Stimulated activated CD8-positive, alpha-beta memory T cell treated with anti-CD3 and anti-CD28 coated beads, Interleukin-7, amount 100 ng/mL, for 24 hours (primary cell): ENCODE measurements at places on chromosomes 3 and 15.
A peak's percentile ranks its signal among the peaks of the same experiment; 100 is the strongest.

DNA sequence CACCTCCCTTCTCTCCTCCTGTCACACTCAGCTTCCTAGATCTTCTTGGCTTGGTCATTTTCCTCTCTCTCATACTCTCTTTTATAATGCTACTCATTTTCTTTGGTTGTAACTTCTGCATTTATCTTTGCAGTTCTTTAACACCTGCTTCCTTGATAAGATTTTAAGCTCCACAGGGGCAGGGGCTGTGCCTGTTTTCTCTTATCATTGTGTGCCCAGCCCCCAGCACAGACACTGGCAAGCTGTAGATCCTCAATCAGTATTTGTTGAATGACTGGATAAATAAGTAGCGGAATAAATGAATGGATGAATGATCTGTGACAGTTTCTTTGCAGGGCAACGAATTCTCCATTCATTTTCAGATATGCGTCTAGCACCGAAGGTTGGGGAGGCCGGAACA, 64.3 kb upstream of the MEX3B start:
- DNase-seq = no peak

- no peak for DNase-seq
These were observed 19.9 kb downstream of the SCAPER start for GRCh38 chr15:76885212-76885611.

- DNase-seq = no peak
These were observed 342.5 kb upstream of the NR2F2 start for GRCh38 chr15:95987886-95988573.

DNA sequence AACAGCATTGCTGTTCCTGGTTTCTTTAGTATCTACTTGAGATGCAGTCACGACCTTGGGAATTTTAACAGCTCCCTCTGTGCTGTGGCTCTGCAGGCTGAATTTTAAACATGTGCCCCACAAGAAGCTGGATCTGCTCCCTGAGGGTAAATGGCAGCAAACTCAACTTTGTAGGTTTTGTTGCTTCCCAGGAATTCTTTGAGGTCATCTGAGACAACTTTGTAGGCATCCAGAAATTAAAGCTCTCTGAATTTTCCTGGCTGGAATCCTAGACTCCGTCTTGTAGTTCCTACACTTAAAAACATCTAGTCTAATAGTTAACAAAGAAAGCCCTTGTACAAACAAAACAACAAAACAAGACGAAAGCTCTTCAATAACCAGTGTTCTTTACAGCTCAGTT, 366.3 kb downstream of the FEZF2 start:
- no peak for DNase-seq

DNA sequence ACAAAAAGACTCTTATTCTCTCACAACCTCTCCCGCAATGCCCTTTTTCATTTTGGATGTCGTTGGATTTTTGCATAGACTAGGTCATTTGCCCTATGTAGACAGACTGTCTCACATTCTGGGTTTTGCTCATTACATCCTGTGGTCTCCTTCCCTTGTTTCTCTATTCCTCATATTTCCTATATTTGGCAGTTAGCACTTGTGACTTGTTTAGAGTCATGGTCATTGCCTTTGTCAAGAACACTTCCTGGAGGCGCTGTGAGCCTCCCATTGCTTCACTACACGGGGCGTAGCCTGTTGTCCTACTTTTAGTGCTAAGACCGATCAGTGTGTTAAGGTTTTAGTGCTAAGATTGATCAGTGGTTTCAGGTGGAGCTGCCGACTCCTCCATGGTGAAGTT, 16.1 kb upstream of the TATDN2 start:
- DNase-seq = no peak

GRCh38 chr15:100808691-100809090, 70.9 kb upstream of the ALDH1A3 start:
- DNase-seq = no peak

GRCh38 chr3:127738192-127738840, 65.6 kb downstream of the ABTB1 start:
- no peak for DNase-seq

DNA sequence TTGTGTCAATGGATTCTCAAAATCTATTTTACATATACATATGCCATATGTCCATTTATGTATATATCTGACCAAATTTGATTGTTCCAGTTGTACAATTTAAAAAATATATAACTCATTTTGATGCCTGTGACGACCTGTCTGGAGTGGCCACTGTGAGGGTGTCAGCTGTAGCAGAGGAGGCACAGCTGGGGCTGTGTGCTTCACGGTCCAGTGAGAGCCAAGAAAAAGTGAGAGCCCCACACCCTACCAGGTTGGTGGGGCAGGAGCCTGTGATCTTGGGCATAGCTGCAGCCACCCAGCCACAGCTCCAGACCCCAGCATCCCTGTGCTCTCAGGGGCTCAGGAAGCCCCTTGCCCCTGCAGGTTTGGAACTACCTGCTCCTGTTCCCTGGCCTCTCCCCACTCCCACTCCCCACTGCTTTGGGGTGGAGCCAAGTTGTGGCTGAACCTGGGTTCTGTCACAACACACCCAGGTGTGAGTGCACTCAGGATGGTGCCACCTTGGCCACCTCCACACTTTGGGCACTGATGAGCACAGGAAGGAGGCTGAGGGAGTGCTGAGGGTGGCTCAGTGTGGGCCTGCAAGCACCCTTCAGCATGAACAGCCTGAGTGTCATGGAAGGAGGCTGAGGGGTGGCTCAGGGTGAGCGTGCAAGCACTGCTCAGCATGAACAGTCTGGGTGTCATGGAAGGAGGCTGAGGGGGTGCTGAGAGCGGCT, 161.1 kb upstream of the ROBO1 start:
- no peak for DNase-seq

- DNase-seq = no peak
These were observed 105.4 kb upstream of the MRPS22 start for GRCh38 chr3:139238281-139239030.

DNA sequence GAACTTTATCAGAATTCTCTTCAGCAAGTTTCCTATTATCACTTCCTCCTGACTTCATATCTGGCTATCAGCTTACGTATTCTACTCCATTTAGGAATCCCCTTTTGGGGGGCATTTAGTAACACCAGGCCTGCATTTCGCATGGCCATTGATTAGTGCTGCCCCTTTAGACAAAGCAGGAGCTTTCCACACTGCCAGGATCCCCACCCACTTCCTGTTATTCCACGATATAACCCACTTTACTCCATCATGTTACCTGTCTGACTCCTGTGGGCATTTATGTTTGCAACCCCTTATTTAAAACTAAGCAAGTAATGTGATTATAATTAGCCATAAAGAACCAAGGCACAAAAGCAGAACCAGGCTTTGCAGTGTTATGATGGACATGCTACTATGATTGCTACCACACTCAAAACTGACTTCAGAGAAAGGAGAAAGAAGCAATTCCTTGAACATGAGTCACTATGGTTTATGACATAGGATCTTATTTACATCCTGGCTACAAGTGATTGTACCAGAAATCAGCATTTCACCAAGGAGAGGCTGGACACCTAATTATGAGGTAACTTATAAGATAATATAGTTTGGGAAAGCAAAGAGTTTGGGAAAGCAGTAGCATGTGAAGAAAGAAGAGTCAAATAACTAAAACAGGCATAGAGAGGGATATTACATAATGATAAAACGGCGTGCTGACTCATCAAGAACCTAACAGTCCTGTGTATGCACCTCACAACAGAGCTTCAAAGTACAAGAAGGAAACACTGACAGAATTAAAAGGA, 96.3 kb downstream of the IGSF11 start:
- no peak for DNase-seq

DNA sequence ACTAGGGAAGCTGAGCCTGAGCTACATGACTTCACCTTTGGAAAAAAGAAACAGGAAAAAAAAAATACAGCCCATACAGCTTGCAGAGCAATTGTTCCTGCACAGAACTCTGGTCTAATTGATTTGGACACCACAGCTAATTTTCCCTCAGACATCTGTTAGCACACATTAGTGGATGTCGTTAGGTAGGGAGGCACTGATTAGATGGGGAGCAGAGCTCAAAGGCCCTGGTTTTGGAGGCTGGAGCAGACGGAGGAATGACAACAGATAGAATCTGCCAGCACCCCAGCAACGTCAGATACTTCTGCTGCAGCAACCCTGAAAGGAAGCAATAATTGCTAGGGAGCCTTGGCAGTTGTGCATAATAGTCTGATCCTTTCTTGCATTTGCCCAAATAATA, 398.9 kb downstream of the LSAMP start:
- DNase-seq = no peak

GRCh38 chr3:32882603-32883025, 64.8 kb downstream of the TRIM71 start:
- no peak for DNase-seq

GRCh38 chr3:151135541-151136337, 50.3 kb downstream of the MED12L start:
- DNase-seq = no peak

DNA sequence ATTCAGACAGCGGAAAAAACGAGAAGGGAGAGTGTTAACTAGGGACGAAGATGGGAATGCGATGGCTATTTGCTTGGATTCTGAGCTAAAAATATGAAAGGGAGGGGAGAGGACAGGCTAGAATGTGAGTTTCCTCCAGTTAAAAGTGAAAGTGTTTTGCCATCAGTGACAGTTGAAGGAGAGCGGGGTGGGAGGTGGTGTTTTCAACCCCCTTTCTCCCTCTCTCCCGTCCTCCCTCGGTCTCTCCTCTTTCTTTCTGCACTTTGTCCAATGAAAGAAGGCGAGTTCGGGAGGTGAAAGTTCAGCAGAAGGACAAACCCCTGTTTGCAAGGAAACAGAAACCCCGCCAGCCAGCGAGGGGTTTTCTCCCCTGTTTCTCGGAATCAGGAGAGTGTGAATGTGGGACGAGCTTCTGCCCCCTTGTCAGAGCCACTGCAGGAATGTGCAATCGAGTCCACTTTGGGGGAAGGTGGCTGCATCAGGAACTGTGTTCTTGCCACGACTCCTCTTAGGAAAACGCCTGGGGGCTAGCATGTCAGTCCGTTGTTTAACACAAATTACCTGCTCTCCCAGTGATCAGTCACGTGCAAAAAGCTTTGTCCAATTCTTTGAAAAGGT, 975 bp upstream of the FOXP1 start:
- peak; percentile 28 for DNase-seq

DNA sequence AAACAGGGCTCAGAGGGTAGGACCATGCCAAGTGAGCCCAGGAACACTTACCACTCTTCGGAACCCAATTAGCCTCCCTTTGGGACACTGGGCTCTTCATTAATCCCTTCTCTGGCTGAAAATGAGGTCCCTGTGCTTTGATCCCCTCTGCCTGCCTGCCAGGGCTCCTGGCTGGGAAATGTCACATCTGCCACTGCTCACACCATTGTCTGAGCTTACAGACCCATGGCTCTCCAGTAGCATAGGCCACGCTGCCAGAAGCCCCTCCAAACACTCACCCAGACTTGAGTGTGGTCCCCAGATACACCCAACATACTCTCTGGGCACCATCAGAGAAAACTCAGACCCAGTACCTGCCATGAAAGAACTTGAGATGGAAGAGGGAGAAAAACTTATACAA, 287.3 kb downstream of the XXYLT1 start:
- no peak for DNase-seq

DNA sequence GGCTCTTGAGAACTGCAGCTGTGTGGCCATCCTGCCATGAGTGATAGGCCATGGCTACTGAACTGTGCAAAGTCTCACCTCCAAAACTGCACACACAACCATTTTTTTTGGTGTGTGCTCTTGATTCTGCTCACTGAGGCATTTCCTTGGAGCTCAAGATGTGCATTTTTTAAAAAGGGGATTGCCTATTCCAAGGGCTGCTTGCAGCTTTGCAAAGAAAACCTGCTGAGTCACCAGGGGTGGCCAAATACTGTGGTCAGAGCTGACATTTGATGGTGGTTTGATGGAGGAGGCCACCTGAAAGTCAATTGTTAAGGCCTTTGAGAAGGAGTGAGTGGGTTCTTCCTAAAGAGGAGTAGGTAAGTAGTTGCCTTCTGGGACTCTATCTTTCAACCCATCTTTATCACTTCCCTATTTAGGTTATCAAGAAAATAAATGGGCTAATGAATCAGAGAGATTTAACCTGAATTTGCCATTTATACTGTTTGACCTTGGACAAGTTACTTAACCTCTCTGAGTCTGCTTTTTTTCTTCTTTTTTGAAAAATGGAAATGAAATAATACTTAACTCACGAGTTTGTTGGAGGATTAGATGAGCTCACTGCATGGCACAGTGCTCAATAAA, 87.9 kb downstream of the CHST2 start:
- DNase-seq = no peak

GRCh38 chr3:51671734-51672475, 853 bp downstream of the TEX264 start:
- DNase-seq = peak; percentile 38

DNA sequence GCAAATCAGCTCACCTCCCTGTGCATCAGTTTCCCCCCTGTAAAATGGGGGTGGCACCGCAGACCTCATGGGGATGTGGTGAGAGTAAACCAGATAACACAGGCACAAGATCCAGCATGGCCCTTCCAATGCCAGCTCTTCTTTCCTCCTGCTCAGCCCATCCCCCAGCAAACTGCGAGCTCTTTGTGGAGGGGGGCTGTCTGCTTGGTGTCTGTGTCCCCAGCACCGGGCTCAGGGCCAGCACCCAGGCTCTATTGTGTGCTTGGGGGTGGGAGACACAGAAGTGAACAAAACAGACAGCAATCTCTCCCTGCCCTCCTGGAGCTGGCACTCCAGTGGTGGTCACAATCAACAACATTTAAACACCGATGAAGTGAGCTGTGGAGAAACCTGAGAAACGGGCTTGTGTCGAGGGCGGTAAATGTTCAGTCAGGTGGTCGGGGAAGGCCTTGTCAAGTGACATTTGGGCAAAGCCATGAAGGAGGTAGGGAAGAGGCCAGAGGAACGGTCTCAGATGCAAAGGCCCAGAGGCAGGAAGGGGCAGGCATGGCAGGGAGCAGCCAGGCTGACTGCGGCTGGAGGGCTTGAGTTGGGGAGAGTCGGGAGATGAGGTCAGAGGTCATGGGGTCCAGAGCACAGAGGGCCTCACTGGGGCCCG, 28.4 kb downstream of the GRIP2 start:
- no peak for DNase-seq

DNA sequence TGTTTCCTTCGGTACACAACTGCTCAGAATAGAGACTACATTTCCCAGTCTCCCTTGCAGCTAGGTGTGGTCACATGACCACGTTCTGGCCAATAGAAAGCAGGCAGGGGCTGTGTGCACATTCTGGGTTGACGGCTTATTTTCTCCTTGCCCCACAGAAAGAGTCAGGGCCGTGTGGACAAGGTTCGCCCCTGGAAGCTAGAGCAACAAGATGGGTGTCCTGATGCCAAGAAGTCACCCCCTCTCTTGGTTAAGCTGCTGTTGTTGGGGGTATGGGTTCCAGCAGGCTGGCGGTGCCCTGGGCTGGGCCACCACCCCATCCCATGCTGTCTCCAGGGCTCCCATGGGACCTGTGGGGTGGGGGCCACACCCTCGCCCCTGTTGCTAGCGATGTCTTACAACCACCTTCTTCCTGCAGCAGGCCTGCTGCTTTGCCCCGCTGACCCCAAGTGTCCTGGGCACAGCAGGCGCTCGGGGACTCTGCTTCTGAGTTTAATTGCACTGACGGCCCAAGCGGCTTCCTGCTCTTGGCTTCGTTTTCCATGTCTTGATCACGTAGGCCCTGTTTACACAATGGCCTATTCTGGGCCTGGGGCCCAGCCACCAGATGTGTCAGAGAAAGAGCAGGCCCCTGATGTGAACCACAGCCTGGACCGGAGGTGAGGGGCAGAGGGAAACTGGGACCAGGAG, 24.9 kb downstream of the ABTB1 start:
- no peak for DNase-seq
